ENCODE measurements at places on chromosomes 11 and 22. TPM values are rescaled to one million over a fixed set of nuclear protein-coding genes. Genes with fewer than 3 reads are reported as not detected.

DNA sequence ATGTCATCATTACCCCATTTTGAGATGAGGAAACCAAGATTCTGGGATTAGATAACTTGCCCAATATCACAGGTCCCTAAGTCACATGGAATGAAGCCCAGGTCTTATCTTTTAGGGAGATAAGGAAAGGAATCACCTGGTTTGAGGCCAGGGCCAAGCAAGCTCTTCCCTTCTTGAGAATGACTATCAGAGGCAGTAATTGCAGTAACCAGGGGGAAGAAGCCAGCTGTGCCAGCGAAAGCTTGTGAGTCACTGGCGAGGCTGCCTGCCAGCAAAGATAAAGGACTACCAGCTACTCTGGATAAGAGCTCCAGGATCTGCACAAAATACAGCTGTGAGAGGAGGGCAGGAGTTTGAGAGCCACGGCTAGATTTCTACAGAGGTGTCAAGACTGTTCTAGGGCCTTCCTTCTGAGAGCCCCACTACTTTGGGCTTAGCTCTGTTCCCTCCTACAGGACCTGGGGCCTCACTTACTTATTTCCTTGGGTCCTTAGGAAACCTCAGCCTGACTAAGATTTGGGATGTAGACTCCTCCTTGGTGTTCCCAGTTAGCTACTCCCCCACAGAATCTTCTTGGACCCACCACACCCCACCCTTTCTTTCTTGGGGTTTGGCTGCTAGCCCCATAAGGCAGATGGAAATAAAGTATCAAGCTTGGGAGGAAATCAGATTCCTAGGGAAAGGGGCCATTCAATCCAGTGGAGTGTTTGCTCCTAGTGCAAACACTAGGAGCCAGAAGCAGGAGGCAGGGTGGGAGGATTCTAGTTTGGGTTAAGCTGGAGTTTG lies 9.7 kb upstream of the CCKBR start:
- no peak for DNase-seq

DNA sequence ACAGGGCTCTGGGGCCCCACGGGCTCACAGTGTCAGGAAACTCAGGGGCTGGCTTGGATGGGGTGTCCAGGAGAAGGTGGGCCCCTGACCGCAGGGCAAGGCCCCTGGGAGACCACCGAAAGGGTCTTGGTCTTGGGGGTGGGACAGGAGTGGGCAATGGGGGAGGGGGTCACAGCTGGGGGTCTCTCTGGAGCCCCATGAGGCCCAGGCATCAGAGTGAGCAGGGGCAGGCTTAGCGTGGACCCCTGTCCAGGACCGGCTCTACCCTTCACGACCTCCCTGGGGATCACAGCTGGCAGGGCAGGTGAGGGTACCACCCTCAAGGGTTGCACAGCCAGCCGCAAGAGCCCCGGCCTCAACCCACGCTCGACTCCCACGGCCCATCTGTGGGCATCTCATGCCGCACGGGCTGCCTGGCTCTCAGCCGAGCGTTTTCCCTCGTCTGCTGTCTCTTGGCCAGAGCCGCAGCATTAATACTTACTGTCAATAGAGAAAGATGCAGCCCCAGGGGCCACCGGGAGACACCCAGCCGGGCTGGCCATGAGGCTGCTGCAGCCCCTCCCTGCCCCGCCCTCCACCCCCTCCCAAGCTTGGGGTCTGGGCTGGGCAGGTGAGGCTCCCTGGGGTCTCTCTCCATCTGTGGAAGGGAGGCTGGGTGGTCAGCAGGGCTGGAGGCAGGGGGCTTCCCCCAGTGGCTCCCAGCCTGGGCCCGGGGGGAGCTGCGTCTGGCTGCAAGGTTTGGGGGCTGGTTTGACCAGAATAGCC lies 662 bp downstream of the MUC5B start:
- DNase-seq: no peak

The CREB3L1 gene
- total RNA-seq: 2.5 TPM

DNA sequence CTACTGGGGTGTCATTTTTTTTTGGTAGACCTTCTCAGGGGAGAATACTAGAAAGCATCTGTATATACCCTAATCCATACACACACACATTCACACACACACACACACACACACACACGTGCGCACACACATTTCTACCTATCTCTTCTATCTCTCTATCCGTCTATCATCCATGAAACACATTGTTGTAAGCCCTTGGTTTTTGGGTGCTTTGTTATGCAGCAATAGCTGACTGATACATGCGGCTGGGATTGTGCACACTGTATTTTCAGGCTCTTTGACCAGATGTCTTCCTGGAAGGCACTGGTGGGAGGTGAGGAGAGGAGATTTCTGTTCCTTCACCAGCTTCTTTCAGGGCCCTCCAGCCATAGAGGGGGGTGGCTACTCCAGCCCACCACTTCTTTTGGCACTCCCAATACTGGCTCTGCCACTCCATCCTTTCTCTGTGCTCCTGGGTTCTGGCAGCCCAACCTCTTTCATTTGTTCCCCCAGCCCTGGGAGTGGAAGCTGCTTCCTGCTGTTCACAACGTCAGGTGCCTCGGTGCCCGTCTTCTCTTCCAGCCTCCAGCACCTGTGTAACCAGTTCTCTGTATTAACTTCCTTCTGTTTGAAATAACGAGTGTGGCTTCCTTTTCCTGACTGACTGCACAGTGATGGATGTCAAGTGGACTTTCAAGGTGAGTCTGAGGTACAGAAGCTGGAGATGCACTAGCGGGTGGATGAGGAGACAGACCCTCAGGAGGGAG lies 12.4 kb upstream of the MUC2 start:
- no peak for DNase-seq

Measured in esophagus muscularis mucosa (tissue), 4 donors.